ENCODE measurements at places on chromosomes 7 and 10.
A peak's percentile ranks its signal among the peaks of the same experiment; 100 is the strongest.

DNA sequence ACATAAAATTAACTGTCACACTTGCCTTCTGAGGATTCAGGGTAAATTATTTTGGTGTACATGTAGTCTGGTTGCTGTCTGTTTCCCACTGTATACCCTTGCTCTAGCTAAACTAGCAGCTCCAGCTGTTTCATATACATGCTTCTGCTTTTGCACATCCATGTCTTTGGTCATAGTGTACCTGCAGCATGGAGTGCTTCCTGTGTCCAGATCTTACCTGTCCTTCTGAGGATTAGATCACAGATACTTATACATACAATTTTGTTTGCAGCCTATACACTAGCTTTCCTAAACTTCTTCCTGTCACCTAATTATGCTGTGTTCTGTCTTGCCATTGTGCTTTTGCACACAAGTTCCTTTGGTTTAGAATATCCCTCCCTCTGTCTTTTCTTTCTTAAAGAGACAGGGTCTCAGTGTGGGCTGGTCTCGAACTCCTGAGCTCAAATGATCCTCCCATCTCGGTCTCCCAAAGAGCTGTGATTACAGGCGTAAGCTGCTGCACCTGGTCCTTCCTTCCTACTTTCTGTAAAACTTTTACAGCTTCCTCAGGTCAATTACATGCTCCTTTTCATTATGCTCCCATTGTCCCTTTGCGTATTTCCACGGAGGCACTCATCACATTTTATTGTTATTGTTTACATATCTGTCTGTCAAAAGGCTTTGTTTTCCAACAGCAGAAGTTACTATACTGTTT, 33.8 kb downstream of the TPST1 start:
- DNase-seq = no peak

- DNase-seq = peak; percentile 9
These were observed at the start of gene ABCB4 for GRCh38 chr7:87475359-87476178. Gene ABCB4 (minus strand): TSS chr7:87475680. CDS start chr7:87475465, 215 bp downstream.

GRCh38 chr10:123847686-123848432, 43.7 kb downstream of the CPXM2 start:
- DNase-seq = no peak

DNA sequence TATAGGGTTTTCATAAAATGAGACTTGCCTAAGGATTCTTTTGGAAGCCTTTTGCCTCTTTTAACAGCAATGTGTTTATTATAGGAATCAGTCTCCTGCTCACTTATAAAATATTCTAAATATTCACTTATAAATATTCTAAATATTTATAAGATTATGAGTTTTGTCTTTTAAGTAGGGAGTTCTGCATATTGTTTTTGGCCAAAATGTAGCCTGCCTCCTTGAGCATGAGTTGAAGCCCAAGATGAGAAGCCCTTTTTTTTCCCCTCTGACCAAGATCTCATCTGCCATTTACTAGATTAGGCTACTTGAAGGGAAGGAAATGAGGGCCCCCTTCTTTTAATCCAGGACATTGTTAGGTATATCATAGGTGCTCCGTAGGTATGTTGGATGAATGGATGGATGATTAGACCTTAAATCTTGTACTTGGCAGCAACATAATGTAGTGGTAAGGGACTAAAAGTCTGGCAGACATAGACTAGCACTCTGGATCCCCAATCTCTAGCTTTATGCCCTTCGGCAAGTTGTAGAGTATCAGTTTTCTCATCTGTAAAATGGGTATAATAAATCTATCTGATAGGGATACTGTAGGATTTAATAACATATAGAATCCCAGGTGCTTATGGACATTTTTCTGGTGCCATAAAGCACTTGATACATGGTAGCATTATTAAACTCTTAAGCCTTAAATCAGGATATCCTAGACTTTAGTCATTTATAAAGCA, 59.1 kb downstream of the ARID5B start:
- no peak for DNase-seq

DNA sequence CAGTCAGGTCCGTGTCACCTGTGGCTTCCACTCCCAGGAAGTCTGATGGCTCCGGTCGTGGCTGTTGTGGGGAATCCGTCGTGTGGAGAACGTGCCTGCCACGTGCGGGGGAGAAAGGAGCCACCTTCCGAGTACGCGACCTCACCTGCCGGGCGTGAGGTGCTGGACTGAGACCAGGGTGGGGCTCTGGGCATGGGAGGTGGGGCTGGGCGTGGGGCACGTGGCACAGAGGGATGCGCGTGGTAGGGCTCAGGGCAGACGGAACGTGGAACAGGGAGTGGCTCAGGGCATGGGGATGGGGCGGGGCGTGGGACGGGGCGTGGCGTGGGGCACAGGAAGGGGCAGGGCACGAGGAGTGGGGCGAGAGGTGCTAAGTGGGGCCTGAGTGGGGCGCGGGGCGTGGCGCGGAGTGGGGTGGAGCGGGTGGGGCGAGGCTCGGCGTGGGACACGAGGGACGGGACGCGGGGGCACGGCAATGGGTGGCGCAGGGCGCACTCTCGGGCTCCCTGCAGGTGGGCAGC, 64.8 kb downstream of the C10orf143 start:
- no peak for DNase-seq

DNA sequence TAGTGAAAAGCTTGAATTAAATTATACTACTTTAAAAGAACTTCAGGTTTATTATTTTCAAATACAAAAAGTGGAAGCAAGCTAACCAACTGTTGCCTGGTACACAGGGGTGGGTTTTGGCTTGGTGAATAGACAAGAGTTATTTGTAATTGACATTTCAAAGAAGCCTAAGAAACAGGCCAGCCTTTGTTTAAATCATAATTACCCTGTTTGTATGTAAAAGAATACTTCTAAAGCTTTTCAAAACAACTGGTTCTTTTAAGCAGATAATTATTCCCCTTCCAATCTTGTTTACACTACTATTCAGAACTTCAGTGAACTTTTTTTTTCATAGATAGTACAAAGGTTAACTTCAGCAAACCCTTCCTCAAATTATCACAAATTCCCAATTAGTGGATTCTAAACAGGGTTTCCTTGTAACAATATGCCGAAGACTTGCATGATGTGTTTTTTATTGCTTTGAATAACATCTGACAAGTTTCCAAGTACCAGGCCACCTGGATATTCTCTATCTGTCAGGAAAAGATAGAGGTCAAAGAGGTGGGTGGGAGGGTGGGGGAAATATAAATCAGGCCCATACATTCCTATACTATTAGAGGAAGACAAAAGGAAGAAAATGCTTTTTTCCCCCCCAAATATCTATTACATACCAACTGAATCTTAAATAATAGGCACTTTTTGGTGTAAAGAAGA, 20.4 kb downstream of the SSMEM1 start:
- no peak for DNase-seq

- DNase-seq = no peak
These were observed 390.7 kb downstream of the CCSER2 start for GRCh38 chr10:84718877-84719616.
